ENCODE measurements at places on chromosomes 13 and 19.
A peak's percentile ranks its signal among the peaks of the same experiment; 100 is the strongest.

- DNase-seq = no peak
Observed at GRCh38 chr19:18879579-18880373, 16.2 kb downstream of the CERS1 start.

- DNase-seq = no peak
Observed at GRCh38 chr13:33541456-33541855, 255.9 kb upstream of the STARD13 start.

GRCh38 chr19:38678217-38678890, 30.9 kb downstream of the ACTN4 start:
- DNase-seq = no peak

- DNase-seq = peak; percentile 68
Observed at GRCh38 chr19:48511800-48512503, at the start of gene LMTK3. Gene LMTK3 (minus strand): TSS chr19:48511835. CDS start chr19:48511576, 259 bp downstream.

GRCh38 chr13:77095288-77095687, 68.3 kb upstream of the FBXL3 start:
- no peak for DNase-seq

DNA sequence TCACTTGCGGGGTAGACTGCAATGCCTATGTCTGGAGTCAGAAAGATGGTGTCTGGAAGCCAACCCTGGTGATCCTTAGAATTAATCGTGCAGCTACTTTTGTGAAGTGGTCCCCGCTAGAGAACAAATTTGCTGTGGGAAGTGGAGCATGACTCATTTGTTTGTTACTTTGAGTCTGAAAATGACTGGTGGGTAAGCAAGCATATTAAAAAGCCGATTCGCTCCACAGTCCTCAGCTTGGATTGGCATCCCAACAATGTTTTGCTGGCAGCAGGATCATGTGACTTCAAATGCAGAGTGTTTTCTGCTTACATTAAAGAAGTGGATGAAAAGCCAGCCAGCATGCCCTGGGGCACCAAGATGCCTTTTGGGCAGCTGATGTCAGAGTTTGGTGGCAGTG, 9.5 kb upstream of the ERVV-1 start:
- DNase-seq = no peak

GRCh38 chr19:39411832-39412099, 703 bp upstream of the PLEKHG2 start:
- DNase-seq = no peak

DNA sequence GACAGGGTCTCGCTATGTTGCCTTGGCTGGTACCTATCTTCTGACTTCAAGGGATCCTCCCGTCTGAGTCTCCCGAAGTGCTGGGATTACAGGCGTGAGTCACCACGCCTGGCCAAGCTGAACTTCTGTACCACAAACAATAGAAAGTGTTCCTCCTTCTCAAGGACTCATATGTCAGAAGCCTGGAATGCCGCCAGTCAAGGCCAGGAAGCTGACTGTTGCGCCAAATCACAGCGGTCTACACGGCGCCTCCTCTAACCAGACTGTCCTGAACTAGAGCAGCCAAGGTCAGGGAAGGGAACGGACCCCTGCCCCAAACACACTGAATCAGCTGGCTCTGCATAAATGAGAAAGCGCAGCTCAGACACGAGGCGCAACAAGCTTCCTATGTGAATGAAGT, 14.6 kb downstream of the RAB20 start:
- no peak for DNase-seq

DNA sequence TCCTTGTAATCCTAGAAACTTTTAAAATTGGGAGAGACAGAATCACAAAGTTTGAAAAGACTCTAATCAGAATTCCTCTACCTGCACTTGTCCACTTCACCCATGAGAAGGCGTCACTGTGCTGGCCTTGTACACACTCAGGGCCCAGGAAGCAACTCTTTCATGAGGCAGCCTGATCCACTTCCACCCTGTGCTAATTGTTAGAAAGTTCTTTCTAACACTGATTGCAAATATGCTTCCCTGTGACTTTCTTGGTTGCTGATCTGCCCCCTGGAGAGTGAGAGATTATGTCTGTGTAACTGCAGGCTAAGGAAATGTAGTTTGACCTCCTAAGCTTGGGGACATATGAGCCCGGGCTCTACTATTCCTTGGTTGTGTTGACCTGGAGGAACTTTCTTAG, 494.6 kb downstream of the MYO16 start:
- no peak for DNase-seq

- no peak for DNase-seq
Observed at GRCh38 chr13:20494656-20495055, 31.0 kb downstream of the CRYL1 start.

GRCh38 chr19:7337380-7338194, 11.2 kb upstream of the ARHGEF18 start:
- no peak for DNase-seq

- DNase-seq = no peak
Observed at GRCh38 chr13:90246687-90247345, 1100.7 kb upstream of the MIR17HG start.

- DNase-seq = peak; percentile 54
Observed at GRCh38 chr13:44197791-44198770, 175.5 kb upstream of the SERP2 start.

DNA sequence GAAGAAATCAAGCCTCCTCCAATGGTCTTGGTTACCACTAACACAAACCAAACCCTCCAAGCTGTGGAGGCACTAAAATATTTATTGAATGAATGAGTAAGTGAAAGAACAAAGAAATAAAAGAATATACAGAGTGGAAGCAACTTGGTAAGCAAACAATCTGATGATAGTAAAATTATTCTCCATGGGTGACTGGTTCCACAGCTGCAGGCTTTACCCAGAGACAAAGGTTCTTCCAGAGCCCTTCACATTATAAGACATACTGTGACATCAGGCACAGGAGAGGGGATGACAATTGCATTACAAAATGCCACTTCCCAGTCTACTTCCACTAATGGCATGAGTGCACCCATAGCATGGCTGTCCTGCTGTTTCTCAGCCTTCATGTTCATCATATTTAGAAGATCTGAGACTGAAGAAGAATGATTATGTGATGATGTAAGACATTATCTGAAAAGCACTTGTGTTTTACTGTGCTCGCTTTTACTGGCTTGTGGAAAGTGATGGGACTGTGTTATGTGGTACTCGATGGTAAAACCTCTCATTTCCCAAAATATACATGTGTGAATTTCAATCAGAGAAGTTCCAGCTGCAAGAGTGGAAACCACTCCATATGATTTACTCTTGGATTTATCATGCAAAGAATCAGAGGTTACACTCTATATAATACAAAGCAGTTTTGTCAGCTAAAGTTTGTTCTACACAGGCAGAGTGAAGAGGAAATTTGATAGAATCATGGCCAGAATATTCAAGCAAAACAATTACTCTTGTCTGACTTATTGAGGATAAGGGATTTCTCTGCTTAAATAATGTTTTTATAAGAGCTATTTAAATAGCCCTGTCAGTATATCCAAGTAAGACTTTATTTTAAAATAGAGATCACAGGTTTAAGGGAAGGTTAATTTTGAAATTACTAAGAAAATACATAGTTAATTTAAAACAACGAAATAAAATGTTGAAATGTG, 220.2 kb upstream of the NBEA start:
- DNase-seq = no peak

- DNase-seq = peak; percentile 78
Observed at GRCh38 chr19:12796146-12797071, 5.1 kb downstream of the JUNB start.

GRCh38 chr13:110272651-110273050, 34.3 kb downstream of the COL4A1 start:
- DNase-seq = no peak

GRCh38 chr13:52162279-52163101, 3.1 kb upstream of the NEK3 start:
- DNase-seq = no peak

- DNase-seq = no peak
Observed at GRCh38 chr13:44292545-44292944, 81.1 kb upstream of the SERP2 start.

- no peak for DNase-seq
Observed at GRCh38 chr19:29003641-29004409, 209.1 kb downstream of the UQCRFS1 start.

- DNase-seq = no peak
Observed at GRCh38 chr19:48274173-48274572, 4.3 kb downstream of the ZNF114 start.

DNA sequence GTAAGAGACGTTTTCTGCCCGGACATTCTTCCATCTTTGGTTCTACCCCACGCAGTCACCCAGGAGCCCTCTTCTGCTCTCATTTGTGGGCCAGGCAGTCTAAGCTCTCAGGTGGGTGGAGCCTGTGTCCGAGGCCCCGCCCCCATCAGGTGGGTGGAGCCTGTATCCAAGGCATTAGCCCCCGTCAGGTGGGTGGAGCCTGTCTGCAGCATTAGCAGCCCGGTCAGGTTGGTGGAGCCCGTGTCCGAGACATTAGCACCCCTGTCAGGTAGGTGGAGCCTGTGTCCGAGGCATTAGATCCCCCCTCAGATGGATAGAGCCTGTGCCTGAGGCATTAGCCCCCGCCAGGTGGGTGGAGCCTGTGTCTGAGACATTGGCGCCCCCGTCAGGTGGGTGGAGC, 45.5 kb upstream of the C13orf46 start:
- no peak for DNase-seq

DNA sequence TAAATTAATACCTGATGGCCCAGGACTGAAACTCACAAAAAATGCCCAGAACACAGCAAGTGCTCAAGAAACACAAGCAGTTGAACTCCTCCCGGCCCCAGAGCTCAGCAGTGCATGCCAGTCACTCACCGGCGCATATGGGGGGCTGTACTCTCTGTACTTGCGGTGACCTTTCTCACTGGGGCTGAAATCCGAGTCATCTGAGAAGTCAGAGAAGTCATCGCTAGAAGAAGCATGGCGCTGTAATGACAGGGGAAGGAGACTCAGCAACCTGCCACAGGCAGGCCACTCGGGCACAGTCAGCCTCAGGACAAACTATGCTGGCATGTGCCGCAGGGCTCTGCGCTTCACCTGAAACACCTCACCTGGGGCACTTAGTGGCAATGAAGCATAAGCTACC, 19.7 kb downstream of the ZC3H4 start:
- DNase-seq = peak; percentile 31

DNA sequence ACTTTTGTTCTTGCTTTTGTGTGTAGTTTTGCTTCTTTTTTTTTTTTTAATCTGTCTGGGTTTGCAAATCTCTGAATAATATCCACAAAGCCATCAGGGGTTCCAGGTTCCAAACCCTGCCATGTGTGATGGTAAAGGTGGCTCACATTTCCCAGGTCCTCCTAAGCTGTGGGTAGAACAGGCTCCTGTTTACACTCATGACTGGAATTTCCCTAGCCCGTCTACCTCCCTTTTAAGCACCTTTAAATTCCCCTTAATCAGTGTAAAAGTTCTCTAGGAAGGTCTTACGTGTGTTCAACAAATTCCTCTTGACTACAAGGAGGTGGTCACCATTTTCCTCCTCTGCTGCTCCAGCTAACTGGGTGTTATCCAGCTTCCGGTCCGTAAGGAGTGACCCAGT, 62.8 kb downstream of the EFNB2 start:
- DNase-seq = no peak

DNA sequence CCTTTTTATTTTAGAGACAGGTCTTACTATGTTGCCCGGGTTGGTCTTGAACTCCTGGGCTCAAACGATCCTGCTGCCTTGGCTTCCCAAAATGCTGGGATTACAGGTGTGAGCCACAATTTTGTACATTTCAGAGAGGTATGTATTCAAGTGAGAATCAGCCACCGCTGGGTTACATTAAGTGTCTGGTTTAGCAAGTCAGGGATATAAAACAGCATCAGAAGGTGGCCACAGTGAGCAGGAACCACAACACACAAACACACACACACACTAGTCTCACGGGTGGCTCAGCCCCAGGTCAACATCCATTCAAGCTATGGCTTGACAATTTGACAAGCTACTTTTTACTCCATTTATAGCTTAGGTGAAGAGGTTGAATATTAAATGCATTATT, 20.2 kb downstream of the KLK5 start:
- DNase-seq = no peak

DNA sequence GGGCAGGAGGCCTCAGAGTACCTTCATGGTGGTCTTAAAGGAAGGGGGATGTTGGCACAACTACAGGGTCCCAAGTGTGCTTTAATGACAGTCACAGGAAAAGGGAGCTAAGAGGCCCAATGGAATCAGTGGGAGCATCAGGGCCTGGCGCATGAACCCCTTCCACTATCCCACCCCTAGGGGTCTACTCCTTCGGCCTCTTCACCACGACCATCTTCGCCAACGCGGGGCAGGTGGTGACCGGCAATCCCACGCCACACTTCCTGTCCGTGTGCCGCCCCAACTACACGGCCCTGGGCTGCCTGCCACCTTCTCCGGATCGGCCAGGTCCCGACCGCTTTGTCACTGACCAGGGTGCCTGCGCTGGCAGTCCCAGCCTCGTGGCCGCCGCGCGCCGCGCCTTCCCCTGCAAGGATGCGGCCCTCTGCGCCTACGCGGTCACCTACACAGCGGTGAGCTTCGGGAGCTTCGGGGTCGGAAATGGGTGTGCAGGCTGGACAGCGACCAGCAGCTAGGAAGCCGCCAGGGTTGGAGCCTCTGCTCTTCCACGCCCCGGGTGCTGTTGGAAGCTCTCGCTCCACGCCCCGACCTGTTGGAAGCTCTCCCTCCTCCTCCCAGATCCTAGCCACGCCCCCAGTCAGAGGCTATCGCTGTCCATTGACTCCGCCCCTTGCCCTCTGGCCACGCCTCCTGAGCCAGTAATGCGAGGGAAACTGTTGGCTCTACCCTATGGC, 6.0 kb downstream of the PLPPR2 start:
- no peak for DNase-seq

- DNase-seq = peak; percentile 90
Observed at GRCh38 chr19:9435279-9436268, at the start of gene ZNF266. Gene ZNF266 (minus strand): TSS chr19:9435573. CDS start chr19:9420089, 15,484 bp downstream.

- DNase-seq = peak; percentile 72
Observed at GRCh38 chr19:2775556-2776430, 7.3 kb downstream of the SGTA start.

DNA sequence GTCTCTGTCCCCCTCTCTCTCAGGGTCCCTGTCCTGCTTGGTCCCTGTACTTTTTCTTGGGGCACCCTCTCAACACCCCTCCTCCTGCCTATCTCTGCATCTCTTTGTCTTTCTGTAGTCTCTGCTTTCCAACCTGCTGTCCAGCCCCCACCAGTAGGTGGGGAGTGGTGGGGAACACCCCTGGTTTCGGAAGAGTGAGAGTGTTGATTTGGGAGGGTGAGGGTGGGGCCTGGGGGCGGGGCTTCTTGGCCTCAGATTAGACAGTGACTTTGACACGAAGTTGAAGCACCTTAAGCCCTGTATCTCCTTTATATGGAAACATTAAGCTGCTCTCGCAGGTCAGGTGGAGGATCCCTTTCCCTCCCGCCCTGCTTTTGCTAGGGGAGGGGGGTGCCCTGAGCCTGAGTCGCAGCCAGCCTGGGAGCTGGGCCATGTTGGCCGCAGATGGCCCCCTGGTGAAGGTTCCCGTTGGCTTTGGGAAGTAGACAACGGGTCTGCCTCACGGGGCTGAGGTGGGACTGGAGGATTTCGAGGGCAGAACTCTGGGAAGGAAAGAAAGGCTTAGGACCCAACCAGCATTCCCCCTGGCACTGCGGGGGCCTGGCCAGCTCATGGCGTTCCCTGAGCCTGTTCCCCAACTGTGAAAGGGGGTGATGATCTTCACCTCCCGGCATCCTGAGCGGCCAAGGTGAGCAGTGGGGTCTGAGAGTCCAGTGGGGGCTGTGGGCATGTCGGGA, at the start of gene KCNJ14:
Gene KCNJ14 (plus strand): TSS at position 404 of the 737 bp plus-strand sequence. CDS start 6,151 bp downstream, outside the sequence.
- no peak for DNase-seq

Measured in activated naive CD4-positive, alpha-beta T cell treated with anti-CD3 and anti-CD28 coated beads, Interleukin-2, amount 50 U/mL, for 72 hours (primary cell).